Activated naive CD4-positive, alpha-beta T cell treated with anti-CD3 and anti-CD28 coated beads, Interleukin-2, amount 10 ng/mL, durations not matched to agents 5 hours and 36 hours (primary cell): ENCODE measurements at places on chromosomes 1 and 21. TPM values are rescaled to one million over a fixed set of nuclear protein-coding genes. Genes with fewer than 3 reads are reported as not detected.

The RNU1-3 gene
- total RNA-seq: 2,872 TPM

The TFB2M gene
- total RNA-seq: 9.5 TPM

The GLIS1 gene
- total RNA-seq: not detected

The CRNN gene
- not detected for total RNA-seq

The STIL gene
- total RNA-seq: 31.1 TPM

The MANEAL gene
- total RNA-seq: 0.91 TPM

The HES3 gene
- total RNA-seq: not detected

The SYDE2 gene
- total RNA-seq: 2.3 TPM

The LHX4 gene
- total RNA-seq: not detected

The A3GALT2 gene
- total RNA-seq: not detected

The TTC34 gene
- total RNA-seq: 1.9 TPM

The PLPPR5 gene
- not detected for total RNA-seq

The OR2T35 gene
- total RNA-seq: not detected

The LCE3D gene
- not detected for total RNA-seq

The MTARC2 gene
- not detected for total RNA-seq

The S100A7A gene
- total RNA-seq: not detected

The RAD54L gene
- 33.0 TPM for total RNA-seq

The SLC30A2 gene
- total RNA-seq: not detected

The DDR2 gene
- 0.24 TPM for total RNA-seq

The PHF13 gene
- 14.5 TPM for total RNA-seq

The FAM76A gene
- 15.5 TPM for total RNA-seq
